Neural crest cell (in vitro differentiated cells): ENCODE measurements at places on chromosomes 11 and 22.

DNA sequence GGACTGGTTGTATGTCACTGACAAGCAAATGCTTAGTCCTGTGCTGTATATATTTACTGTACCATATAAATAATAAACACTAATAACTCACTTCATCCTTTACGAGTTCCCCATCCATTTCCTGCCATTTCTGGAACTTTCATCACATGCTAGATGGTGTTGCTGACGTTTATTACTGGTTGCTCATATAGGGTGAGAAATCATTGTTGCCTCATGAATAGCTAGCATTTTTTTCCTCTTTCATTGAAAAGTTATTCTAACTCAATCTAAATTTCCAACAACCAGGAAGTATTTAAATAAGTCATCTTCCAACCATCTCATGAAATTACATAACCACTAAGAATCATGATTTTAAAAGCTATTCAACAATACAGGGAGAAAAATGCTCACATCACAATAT is 88.6 kb upstream of the RCN1 start:
- no peak overlapping the region for H3K4me3 ChIP-seq
- peaks cover 27% of the 10 kb centered on the region for H3K27me3 ChIP-seq
- no peak for DNase-seq
- H3K4me1 ChIP-seq, result peaks cover 5% of the 10 kb centered on the region
- no peak overlapping the region for H3K27ac ChIP-seq

- no peaks in the 10 kb centered on the region for H3K36me3 ChIP-seq
- no peaks in the 10 kb centered on the region for H3K4me1 ChIP-seq
- no peaks in the 10 kb centered on the region for H3K27me3 ChIP-seq
- H3K4me3 ChIP-seq, result no peak overlapping the region
These were observed 2.7 kb downstream of the OR51T1 start for GRCh38 chr11:4884361-4884760.

DNA sequence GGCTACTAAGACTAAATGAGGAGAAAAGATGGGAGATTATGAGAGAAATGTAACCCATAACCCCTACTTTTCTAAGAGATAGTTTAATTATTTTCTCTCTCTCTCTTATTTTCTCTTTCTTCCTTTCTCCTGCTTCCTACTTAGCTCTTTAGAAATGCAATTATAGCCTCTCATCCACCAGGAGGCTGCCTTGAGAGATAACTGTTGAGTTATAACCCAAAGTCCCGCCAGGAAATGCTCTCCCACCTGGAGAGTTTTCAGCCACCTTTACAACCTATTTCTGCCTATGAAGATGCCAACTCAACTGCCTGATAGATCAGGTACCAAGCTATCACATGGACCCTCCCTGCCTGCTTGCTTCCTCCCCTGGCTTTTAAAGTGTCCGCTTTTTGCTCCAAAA is 34.0 kb upstream of the TMEM123 start:
- H3K4me1 ChIP-seq, result no peaks in the 10 kb centered on the region
- no peaks in the 10 kb centered on the region for H3K36me3 ChIP-seq

GRCh38 chr11:123580137-123580536 is 74.3 kb downstream of the SCN3B start:
- H3K27ac ChIP-seq, result no peak overlapping the region
- DNase-seq, result no peak
- no peak overlapping the region for H3K4me3 ChIP-seq
- H3K36me3 ChIP-seq, result no peaks in the 10 kb centered on the region

DNA sequence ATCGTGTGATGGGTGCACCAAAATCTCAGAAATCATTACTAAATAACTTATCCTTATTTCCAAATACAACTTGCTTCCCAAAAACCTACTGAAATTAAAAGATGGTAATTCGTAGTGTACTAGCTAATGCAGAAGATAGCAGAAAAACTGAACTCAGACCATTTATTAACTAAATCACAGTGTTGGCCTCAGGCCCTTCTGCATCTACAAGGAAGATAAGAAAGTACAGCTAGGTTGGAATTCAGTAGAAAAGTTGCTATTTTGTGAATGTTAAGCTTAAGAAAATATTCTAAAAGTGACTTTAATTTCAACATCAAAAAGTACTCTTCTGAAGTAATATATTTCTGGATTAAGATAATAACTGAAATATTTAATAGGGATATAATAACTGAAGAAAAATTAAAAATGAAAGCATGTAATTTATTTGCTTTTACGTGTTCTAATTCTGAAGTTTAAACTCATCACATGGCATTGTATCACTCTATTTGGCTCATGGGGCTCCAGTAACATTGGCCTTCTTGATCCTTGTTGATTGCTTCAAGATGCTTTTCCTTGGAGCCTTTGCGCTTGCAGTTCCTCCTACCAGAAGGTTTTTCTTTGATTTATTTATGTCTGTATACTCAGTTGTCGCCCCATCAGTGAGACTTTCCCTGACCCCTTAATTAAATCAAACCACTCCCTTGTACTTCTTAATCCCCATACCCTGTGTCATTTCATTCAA is 847.9 kb upstream of the ANO3 start:
- no peak for DNase-seq
- no peak overlapping the region for H3K4me3 ChIP-seq
- no peaks in the 10 kb centered on the region for H3K36me3 ChIP-seq
- H3K27me3 ChIP-seq, result no peaks in the 10 kb centered on the region
- peaks cover 8% of the 10 kb centered on the region for H3K4me1 ChIP-seq

- no peaks in the 10 kb centered on the region for H3K27me3 ChIP-seq
- peak overlapping the region; percentile 87 for H3K27ac ChIP-seq
- no peak overlapping the region for H3K4me3 ChIP-seq
- H3K36me3 ChIP-seq, result peaks cover 10% of the 10 kb centered on the region
- no peaks in the 10 kb centered on the region for H3K4me1 ChIP-seq
These were observed 27.1 kb downstream of the BRD1 start for GRCh38 chr22:49800408-49801238.

- no peaks in the 10 kb centered on the region for H3K4me1 ChIP-seq
- H3K27ac ChIP-seq, result no peak overlapping the region
- no peak overlapping the region for H3K4me3 ChIP-seq
- peaks cover 21% of the 10 kb centered on the region for H3K27me3 ChIP-seq
These were observed 8.1 kb downstream of the CSF2RB start for GRCh38 chr22:36921309-36922104.
